Stimulated activated CD8-positive, alpha-beta memory T cell treated with anti-CD3 and anti-CD28 coated beads, Interleukin-4, amount 100 ng/mL, for 4 hours (primary cell): ENCODE measurements at places on chromosomes 2 and 18.

- no peak for DNase-seq
Measured at GRCh38 chr18:8990276-8991031, 112.0 kb upstream of the NDUFV2 start.

GRCh38 chr18:59646228-59646962 is 50.8 kb downstream of the CCBE1 start:
- no peak for DNase-seq

- DNase-seq, result no peak
Measured at GRCh38 chr2:148875387-148876051, 492 bp downstream of the KIF5C start.

DNA sequence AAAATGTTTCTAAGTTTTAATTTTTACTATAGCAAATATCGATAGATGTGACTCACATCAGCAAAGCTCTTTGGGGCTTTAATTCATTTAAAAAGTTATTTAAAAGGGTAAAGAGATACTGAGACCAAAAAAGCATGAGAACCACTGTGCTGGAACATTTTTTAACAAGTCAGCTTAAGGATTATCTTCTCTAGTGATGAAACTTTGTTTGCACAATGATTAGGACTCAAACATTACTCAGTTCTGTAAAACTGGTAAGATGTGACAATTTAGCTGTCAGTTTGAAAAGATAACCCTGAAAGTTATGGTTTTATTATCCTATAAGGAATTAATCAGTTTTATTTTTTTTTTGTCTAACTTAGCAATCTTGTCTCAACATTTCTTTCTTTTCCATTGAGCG is 301.4 kb downstream of the TSN start:
- DNase-seq, result no peak

GRCh38 chr2:9286554-9287399 is 80.2 kb downstream of the ASAP2 start:
- no peak for DNase-seq

GRCh38 chr2:30807249-30807648 is at the start of gene CAPN13:
CAPN13 (minus strand) TSS chr2:30807446; CDS start chr2:30787325, 20,121 bp downstream.
- no peak for DNase-seq

DNA sequence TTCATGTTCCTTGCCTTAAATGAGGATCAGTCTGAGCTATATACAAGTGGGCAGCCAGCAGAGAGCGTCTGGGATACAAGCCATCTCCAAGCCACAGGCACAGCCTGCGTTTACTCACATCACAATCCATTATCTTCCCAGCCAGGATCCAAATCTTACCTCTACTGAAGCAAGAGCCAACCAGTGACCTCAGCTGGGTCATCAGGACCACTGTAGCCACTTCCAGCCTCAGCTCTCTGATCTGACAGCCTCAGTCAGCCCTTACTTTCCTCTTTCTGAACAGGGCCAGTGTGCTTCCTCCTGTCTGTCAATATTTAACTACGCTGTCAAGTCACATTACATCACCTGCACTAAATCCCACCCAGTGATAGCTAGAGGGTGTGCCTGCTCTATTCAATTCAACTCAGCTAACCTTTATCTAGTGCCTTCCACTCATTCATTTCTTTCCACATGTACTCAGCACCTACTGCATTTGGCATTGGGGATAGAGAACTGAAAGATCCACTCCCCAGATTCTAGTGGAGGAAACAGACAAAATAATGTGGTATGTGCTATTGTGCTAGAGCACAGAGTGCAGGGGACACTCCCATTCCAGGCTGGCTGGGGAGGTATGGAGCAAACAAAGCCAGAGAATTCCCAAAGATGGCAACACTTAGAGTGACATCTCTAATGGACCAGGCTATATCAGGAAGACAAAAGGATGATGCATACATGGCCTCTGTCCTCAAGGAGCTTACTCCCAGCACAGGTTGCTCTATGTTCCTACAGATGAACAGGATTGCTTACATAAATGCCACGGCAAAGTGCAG is 146.5 kb downstream of the NCKAP5 start:
- no peak for DNase-seq

DNA sequence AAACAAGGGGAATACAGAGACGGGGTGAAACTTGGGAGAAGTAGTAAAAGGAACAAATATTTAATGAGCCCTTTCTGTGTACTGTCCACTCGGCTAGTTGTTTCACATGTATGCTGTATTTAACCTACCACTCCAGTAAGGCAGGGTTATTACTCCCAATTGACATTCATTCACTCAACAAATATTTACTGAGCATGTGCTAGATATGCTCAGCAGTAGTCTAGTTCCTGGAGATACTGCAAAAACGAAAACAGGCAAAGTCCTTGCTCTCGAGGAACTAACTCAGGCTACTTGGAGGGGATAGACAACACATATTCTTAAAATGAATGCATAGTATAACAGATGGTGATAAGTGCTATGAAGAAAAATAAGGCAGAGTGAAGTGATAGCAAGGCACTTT is 207.3 kb downstream of the SS18 start:
- DNase-seq, result no peak

GRCh38 chr2:42969231-42970150 is 177.1 kb upstream of the HAAO start:
- no peak for DNase-seq

DNA sequence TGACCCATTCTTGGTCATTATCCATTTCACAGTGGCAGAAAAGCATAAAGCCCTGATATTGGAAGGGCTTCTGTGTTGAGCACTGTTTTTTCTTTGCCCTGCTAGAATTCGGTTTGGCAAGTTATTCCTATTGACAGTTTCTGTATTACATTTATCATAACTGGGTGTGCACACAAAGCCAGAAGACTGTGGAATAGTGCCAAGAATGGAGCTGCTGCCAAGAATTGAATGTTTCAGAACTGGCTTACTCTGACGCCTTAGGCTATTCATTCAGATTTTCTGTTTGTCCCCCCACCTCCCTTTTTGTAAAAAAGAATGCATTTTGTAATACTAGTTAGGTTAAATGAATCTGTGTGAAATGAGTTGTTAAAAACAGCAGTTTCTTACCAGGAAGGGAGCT is 12.7 kb downstream of the KDM3A start:
- no peak for DNase-seq

DNA sequence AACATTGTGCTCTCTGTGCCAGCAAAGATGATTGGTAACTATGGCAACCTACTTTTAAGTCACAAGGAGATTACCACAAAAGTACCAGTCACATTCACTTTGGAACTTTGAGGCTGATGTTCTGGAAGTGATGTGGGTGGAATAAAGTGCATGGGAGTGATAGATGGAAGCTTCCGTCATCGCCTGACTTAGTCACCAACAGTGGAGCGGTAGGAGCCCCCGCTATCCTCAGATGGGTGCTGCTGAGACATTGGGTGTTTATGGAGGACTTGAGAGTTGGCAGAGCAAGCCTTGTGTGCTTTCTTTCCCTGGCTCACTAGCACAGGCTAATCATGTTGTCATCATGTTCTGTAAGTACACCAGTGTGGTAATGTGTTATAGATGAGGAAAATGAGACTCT is 4.6 kb downstream of the PPP1R7 start:
- no peak for DNase-seq

- no peak for DNase-seq
Measured at GRCh38 chr18:40431071-40431985, 1523.7 kb upstream of the PIK3C3 start.

DNA sequence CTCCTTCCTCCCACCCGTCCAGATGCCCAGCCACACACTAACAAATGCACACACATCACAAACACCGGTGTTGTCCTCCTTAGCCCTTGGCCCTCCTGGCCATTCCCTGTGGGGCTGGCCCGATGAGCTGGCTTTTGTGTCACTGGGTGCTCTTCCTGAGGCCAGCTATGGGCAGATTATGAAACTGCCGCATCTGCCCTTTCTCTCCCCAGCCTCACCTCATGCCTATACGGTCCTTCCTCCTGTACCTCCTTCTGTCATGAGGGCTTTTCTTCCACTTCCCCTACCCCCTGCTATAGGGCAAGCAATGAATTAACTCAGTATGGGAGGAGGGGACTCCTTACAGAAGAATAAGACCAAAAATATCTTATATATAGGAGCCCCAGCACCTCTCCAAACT is 10.3 kb upstream of the INO80C start:
- DNase-seq, result no peak

GRCh38 chr2:237012004-237012403 is 73.7 kb upstream of the COPS8 start:
- no peak for DNase-seq

GRCh38 chr18:44798433-44799048 is 117.9 kb downstream of the SETBP1 start:
- no peak for DNase-seq

DNA sequence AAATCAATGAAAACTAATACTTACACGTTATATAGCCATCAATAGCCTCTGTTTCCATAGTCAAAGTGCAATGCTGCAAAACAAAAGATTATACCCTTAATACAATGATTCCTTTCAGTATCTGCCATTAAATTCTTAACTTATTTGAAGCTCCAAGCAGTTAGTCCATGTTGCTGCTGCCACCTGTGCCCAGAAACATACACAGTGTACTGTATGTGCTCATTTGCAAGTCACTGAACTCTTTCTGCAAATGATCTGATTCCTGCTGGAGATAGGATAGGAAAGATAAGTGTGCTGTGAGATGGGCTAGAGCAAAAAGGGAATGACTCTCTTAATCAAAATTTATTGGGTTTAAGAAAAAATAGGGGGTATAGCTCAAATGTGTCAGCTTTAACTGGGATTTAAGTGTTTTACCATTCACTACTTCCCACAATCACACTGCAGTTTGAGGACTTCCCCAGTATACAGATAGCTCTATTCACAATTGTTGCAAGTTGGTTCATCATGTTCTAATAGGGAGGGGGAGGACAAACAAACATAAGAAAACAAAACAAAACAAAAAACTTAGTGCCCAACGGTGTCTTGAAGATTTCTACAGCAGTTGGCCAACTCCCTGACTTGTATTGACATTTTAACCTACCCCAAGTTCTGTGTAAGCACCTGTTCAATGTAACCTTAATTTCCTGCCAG is 2.7 kb downstream of the IKZF2 start:
- DNase-seq, result no peak

GRCh38 chr18:9787712-9788111 is 79.6 kb downstream of the RAB31 start:
- DNase-seq, result no peak

DNA sequence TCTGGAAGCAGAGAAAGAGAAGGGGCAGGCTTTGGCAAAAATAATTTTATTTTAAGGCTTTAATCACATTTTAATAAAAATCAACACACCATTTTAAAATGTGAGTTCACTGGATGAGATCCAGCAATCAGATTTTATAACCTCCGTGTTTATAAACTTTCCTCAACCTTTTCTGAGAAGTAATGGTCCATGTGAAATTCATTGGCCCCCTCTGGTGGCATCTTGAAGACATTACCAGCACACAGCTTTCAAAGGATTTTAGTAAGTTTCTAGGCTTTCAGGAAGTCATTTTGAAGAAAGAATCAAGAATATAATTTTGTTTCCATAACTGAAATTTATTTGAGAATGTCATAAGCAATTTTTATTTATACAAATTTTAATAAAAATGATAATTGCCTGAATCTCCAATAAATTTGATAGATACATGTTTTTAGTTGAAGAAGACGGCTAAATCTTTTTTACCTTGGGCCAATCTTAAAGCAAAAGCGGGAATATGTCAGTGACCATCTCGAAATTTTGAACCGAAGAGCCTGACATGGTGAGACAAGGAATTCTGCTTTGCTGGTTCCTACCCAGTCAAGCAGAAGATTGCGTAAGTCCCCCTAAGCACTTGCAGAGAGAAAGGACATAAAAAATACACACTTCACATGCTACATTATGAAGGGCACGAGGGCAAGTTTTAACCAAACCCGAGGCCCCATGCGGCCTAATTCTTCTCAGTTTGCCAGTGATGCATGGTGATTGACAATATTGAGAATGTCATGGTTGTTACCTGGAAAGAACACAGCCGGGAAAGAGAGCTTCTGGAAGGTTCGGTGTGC is 128.4 kb upstream of the CBLN2 start:
- no peak for DNase-seq

- no peak for DNase-seq
Measured at GRCh38 chr18:37741032-37741623, 175.5 kb upstream of the CELF4 start.

DNA sequence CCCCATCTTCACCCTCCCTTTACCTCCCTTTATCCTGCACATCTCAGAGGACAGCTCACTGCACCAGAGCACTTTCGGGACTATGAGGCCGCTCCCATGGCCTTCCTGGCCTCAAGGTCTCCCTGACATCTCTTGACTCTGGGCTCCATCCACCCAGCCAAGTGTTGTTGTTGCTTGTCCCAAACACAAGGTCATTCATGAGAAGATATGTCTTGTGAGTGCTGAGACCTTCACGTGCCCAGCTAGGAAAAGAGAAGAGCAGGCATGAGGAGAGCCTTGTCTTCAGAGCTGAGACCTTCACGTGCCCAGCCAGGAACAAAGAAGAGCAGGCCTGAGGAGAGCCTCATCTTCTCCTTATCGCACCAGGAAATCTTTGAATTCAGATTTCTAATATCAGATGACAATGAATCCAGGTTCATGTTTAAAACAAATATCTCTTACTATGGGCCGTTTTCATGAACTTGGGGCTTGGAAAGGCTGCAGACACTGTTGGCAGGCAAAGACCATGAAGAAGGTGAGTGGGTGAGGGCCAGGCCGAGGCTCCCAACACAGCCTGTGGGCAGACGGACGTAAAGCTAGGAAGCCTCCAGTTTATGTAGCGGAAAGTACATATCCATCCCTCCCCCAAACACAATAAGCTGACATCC is 256.1 kb downstream of the NDUFA10 start:
- no peak for DNase-seq

DNA sequence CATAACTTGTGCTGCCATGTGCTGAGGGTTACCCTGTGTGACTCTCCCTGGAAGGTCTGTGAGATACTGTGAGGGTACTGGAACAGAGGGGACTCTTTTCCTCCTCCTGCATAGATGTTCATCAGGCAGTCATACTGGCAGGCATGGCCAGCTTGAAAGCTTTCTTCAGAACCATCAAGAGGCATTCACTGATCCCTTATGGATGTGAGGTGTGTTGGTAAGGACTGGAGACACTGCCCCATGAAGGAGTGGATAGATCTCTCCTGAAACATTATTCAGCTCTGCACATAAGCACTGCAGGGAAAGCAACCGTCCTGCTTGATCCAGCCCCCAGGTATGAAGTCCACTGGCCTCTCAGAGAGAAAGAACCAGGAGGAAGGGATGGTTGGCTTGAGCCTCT is 176.6 kb upstream of the ARL4C start:
- DNase-seq, result no peak

GRCh38 chr18:66193394-66193793 is 410.5 kb downstream of the CDH19 start:
- no peak for DNase-seq

DNA sequence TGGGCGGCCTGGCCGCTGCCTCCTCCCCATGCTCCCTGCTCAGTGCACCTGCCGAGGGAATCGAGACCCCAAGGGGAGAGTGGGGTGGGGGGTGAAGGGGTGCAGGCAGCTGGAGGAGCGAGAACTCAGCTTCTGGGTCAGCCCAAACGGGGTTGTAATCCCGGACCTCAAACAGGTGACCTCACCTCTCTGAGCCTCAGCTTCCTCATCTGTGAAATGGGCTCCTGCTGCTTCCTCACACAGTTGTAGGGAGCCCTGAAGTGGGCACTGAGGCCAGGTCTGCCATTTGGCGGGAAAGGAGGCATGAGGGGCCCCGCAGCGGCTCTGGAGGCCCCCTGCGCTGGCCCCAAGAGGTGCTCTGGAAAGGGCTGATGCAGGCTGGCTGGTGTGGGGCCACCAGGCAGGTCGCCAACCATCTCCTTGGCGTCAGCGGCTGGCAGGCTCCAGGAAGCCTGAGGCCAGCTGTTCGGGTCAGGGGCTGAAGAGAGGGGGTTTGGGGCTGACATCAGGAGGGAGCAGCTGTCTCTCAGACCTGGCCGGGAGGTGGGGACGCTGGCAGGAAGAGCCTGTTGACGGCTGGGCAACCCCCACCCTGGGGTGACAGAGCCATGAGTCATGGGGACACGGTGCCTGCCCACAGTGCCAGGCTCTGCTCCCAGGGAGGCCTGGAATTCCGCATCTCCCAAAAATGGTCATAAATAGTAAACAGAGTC is 4.9 kb downstream of the KLHL30 start:
- no peak for DNase-seq
